KG1 (cell line): ENCODE measurements at places on chromosomes 2 and 18.

- DNase-seq, result no peak
Measured at GRCh38 chr2:63734510-63734909, 107.2 kb upstream of the UGP2 start.

DNA sequence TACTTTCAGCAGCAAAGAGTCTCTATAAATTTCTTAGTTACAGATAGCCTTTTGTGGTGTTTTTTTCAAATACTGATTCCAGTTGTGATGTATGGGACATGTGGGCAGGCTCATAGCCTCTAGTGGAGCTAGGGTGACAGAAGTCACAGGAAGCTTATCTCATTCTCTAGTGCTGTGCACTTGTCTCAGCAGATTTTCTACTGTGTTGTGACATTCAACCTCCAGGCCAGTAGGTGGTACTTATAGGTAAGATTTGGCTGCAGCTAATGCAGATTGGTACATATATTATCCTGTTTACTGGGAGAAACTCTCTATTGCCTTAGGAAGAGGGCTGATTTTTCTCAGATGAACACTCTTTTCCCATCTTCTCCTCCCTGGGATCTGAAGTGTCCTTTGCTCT, 176.2 kb downstream of the CALCRL start:
- DNase-seq, result no peak

- no peak for DNase-seq
Measured at GRCh38 chr2:43078781-43079755, 147.3 kb downstream of the ZFP36L2 start.

DNA sequence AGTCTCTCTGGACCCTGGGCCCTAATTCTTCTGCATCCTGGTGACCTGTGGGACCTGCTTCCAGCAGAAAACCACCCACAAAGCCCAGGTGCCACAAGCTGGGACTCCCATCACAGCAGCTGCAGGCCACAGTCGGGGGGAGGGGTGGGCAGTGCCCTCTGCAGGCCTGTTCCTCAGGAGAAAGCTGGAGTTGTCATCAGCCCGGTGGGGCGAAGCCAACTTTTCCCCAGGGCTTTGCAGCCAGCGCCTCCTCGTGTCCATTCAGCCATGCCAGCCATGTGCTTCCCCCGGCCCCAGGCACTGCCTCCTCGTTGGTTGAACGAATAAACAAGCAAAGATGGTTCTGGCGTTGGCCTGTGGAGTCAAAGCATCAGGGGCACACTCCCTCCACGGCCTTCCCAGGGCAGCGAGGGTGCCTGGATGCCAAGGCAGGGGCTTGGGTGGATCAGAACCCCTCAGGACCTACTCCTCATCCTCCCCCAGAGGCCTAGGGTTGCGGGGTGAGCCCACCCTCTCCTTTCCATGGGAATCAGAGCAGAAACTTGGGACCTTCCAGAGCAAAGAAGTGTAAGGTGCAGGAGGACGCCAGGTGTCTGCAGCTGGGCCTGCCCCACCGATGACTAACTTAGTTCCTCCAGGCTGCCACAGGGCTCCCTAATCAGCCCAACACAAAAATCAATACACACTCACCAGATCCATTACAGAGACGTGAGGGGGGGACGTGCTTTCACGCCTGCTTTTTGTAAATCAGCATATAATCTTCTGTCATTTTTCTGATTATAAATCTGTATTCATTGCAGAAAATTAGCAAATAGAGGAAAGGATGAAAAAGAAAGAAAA, 75.7 kb upstream of the RAB6C start:
- no peak for DNase-seq

DNA sequence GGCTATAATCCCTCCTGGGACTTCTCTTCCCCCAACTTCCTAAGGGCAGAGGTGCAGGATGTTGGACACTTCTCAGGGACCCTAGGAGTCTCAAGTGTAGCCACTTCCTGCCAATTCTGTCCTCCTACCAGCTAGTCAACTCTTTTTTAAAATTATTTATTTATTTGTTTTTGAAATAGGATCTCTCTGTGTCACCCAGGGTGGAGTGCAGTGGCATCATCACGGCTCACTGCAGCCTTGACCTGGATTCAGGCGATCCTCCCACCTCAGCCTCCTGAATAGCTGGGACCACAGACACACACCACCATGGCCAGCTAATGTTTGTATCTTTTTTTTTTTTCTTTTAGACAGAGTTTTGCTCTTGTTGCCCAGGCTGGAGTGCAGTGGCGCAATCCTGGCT, 11.5 kb downstream of the SFTPB start:
- DNase-seq, result no peak

- no peak for DNase-seq
Measured at GRCh38 chr18:55934821-55935220, 346.8 kb upstream of the TCF4 start.

DNA sequence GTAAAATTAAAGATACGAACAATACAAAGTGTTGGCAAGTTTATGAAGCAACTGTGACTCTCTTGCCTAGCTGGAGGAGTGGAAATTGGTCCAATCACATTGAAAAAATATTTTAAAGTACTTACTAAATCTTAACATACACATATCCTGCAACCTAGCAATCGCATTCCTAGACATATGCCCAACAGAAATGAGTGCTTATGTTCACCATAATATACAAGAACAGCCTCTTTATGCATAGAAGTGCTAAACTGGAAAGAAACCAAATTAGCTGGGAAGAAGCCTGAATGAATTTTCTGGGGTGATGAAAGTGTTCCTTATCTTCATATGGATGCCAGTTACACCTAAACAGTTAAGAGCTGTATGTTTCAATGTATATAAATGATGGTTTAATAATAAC, 98.9 kb downstream of the HNMT start:
- no peak for DNase-seq

DNA sequence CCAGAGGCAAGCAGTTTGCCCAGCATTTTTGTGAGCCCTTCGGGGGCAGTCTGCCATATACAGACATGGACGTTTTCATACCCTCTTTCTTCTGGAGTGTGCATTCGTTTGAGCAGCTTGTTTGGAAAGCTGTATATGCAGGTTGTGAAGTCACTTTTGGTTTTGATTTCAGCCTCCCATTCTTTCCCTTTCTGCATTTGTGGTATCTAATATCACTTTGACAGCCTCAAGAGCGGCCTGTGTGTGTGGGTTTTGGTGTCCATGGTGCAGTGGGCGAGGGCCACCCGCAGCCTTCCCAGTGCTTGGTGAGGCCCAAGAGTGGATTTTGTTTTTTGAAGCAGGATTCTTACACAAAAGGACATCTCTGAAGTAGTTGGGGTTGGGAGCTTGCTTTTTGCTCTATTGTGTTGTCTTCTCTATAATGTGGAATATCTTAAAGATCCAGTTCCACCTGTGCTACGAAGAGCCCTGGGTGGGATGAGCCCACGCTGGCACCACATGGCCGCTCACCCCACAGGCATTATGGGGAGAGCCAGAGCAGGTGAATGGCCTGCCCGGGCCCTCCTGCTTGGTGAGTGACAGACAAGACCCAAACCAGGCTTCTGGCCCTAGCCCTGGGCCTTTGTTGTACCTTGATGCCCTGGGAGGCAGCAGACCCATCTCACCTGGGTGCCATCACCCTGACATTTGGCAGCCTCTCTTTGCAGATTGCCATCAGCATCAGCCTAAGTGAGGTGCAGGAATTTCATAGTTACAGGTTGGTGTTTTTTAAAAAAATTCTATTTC, 29.5 kb downstream of the INPP4A start:
- no peak for DNase-seq

DNA sequence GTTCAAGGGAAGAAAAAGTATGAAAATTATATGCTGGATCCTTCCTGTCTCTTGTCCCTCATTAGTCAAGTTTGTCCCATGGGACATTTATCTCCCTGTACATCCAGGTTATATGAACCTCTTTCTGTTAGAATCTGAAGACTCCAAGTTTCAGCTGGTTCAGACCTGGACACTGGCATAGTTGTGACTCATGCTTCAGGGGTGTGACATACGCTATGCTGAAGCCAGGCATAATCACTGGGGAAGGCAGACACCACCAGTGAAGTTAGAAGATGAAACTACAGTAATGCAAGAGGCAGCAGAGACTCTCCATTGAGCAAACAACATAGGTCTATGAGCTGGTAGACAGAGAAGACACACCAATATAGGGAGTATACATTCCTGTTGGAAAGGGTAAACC, 269.7 kb upstream of the SLC8A1 start:
- DNase-seq, result no peak
